ENCODE measurements at places on chromosomes 2 and 18.

DNA sequence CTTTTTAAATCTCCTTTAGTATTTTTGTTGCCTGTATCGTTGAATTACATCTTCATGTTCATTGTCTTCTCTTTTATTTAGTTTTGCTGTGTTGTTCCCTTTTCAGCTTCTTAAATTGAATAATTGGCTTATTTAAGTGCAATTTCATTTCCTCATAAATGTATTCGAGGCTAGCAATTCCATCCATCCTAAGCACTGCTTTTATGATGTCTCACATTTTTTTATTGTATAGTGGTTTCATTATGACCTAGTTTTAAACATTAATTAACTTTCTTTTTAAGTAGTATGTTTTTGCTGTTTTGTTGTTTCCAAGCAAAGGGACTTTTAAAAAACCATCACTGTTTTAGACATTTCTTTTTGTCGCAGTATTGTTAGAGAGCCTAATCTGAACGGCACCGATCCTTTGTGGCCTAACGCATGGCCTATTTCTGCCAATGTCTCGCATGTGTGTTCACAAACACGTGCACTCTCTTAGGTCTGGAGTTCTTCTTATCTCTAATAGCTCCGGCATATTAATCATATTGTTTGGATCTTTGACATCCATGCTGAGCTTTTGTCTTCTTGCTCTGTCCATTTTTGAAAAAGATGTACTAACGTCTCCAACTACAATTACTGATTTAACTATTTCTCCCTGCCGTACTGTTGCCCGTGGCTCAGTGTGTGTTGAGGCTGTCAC lies 59.6 kb upstream of the ZNF516 start:
- DNase-seq, result no peak

DNA sequence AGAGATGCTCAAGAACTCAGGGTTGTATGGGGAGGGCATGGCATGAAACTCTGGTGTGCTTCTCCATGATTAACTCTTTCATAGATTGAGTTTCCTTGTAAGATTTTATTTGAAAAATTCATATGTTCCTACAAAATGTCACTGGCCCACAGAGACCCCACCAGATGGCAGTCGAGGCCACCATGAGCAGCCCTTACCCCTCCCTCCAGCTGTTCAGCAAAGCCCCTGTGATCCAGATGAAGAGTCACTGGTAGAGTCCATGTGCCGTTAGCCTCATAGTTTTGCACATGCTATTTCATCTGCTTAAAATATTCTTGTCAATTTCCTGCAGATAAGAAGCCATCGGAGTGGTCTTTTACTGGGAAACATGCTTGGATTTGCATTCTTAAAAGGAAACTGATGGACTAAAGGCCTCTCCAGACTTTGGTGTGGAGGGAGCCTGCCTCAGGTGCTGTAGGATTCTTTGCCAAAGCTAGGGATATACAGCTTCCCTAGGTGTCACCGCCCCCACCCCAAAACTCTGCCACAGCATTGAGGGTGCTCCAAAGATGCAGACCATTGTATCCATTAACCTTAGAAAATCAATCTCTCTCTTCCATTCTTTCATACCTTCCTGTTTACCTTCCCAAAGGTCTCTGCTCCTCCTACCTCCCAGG lies 18.8 kb downstream of the ZNF385B start:
- DNase-seq, result no peak

DNA sequence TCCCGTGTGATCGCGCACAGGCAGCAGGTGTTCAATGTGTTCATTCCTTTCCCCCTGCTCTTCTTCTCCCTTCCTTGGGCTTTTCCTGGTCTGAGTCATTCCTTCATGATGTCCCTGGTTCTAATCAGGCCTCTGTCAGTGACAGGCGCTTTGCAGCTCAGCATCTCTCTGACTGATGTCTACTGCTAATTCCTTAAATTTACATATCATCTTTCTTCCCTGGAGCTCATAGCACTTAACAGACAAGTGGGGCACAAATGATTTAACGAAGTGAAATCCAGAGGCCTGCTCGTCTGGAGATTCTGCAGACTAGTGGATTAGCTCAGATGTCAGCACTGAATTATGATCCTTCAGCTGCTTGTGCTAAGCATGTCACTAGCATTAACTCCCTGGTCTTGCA lies 77.9 kb downstream of the NRP2 start:
- no peak for DNase-seq

- no peak for DNase-seq
Measured at GRCh38 chr2:15142069-15142689, 419.0 kb downstream of the NBAS start.

- DNase-seq, result no peak
Measured at GRCh38 chr2:204913312-204913711, 368.0 kb downstream of the PARD3B start.

DNA sequence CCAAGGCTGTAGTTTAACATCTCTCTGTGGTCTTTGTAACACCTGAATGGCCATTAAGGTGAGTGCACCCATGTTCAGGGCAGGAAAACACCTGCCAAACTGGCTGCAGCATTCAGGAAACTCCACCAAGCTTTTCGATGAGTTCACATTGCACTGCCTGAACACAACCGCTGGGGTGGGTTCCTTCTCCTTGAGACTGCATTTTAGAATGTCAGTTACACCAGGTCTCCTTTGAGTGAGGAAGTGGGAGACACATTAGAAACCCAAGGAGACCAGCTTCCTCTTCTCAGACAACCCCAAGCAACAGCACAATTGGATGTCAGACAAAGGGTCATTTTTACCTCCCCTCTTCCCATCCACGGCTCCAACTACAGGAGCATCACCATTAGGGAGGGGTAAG lies 35.2 kb downstream of the CYRIA start:
- DNase-seq, result no peak

GRCh38 chr18:49161627-49162026 lies 210.9 kb upstream of the SMAD7 start:
- DNase-seq, result peak; percentile 17

GRCh38 chr2:236945431-236946016 lies 140.2 kb upstream of the COPS8 start:
- DNase-seq, result no peak

DNA sequence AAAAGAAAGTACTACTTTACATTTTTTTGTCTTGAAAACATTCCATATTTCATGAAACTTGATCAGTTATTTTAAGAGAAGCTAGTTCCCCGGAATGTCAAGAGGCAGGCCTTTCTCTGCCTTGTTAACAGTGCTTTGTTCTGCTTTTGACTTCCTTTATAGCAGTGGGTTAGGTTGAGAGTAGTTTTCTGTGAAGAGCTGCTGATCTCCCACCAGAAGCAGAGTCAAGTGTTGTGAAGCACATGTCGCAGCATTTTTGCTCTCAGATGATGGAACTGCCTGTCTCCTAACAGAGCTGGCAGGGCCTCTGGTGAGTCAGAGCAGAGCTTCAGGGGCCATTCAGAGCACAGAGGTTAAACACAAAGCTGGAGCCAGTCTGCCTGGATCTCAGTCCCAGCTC lies 871.8 kb downstream of the SLC4A3 start:
- peak; percentile 80 for DNase-seq

GRCh38 chr2:12948961-12949353 lies 232.2 kb downstream of the TRIB2 start:
- DNase-seq, result no peak

- DNase-seq, result no peak
Measured at GRCh38 chr2:209380293-209380692, 43.6 kb upstream of the MAP2 start.

- no peak for DNase-seq
Measured at GRCh38 chr2:10594011-10594410, 95.8 kb downstream of the NOL10 start.

DNA sequence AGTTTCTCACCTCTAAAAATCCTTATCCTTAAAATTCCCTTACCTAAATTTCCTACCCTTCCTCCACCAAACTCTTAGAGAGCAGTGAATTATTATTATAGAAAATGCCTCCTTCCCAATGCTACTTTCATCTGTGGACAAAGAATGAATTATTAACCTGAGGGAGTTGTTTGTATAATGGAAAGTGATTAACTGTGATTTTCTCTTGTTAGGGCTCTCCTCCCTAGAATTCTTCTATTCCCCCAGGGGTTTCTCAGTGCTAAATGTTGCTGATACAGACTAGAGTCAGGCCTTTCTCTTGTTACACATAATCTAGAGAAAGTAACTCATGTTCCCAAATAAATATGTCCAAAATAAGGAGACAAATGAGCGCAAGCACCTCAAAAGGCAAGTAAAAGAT lies 23.3 kb downstream of the EPB41L5 start:
- DNase-seq, result no peak

- DNase-seq, result no peak
Measured at GRCh38 chr2:171883275-171883893, 10.7 kb downstream of the SLC25A12 start.

GRCh38 chr2:201906777-201907562 lies 100.6 kb downstream of the CDK15 start:
- DNase-seq, result no peak

- peak; percentile 67 for DNase-seq
Measured at GRCh38 chr2:236731767-236732580, 162.3 kb downstream of the ACKR3 start.

DNA sequence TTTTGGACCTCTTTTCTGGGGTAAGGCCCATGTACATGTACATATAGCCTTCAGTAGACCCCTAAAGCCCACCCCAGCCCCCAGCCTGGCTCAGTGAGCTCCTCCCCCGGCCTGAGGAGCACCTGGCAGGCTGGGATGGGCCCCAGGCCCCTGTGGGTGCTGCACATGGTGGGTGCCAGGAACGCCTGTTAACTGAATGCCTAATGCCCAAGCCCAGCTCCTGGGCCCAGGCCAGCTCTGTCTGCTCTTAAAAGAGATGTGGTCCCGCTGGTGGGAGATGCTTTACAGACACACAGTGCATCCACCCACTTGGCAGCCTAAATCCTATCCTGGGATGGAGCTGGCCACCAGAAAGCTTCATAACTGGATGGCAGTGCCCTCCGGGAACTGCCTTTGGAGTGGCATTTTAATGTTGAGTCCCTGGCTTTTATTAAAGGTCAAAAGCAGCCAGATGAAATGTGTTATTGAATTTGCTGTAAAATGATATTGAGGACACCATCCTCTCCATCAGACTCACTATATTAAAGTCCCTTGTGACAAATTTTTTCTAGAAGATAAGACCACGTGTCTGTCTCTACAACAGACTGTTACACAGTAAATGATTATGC lies 7.7 kb upstream of the OXER1 start:
- DNase-seq, result no peak

- peak; percentile 83 for DNase-seq
Measured at GRCh38 chr2:17851731-17852585, 26.5 kb upstream of the KCNS3 start.

DNA sequence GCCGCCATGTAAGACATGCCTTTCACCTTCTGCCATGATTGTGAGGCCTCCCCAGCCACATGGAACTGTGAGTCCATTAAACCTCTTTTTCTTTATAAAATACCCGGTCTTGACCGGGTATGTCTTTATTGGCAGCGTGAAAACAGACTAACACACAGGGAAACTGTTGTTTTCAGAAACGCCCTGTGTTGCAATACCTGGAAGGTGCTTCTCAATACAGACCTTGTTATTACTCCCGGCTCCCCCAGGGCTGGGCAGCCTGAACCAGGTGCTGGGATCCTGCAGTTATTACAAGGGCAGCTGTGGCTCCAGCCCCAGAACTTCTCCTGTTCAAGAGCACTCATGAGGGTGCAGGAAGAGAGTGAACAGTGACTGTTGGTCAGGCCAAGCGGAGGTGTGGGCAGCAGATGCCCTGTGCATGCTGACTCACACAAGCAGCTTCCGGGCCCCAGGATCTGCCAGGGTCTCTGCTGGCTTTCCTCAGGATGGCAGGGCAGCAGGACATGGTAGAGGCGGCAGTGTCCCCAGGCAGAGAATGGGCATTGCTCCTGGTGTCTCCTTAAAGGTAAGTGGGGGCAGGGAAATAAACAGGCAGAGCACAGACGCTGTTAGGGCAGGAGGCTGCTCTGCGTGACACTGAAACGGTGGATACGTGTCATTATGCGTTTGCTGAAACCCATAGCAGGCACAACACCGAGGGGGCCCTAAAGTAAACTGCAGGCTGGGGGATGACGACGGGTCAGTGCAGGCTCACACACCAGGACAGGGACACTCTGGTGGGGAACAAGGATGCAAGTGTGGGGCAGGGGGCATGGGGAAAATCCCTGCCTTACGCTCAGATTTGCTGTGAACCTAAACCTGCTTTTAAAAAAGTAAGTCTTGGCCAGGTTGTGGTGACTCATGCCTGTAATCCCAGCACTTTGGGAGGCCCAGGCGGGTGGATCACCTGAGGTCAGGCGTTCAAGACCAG lies 89.1 kb downstream of the NDUFA10 start:
- DNase-seq, result no peak

DNA sequence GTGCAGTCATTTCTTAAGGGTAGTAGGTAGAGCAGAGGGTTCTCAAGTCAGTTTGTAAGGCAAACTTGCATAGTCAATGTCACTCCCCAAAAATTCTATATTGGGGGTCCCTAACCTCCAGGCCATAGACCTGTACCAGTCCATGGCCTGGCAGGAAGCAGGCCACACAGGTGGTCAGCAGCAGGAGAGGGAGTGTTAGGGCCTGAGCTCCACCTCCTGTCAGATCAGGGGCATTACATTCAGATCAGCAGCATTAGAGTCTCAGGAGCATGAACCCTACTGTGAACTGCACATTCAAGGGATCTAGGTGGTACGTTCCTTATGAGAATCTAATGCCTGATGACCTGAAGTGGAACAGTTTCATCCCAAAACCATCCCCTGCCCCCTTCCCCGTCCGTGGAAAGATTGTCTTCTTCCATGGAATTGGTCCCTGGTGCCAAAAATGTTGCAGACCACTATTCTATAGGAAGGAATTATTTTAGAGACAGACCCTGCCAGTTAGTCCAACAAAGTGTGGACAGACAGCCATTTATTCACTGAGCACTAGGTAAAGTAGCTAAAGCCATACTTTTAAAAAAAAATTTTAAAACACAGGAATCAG lies 6.7 kb downstream of the COA5 start:
- peak; percentile 49 for DNase-seq

GRCh38 chr2:195594248-195594647 lies 62.8 kb upstream of the SLC39A10 start:
- DNase-seq, result no peak

- DNase-seq, result no peak
Measured at GRCh38 chr2:72961036-72961720, 43.9 kb downstream of the EMX1 start.

- no peak for DNase-seq
Measured at GRCh38 chr18:77804382-77804781, 554.7 kb downstream of the GALR1 start.

DNA sequence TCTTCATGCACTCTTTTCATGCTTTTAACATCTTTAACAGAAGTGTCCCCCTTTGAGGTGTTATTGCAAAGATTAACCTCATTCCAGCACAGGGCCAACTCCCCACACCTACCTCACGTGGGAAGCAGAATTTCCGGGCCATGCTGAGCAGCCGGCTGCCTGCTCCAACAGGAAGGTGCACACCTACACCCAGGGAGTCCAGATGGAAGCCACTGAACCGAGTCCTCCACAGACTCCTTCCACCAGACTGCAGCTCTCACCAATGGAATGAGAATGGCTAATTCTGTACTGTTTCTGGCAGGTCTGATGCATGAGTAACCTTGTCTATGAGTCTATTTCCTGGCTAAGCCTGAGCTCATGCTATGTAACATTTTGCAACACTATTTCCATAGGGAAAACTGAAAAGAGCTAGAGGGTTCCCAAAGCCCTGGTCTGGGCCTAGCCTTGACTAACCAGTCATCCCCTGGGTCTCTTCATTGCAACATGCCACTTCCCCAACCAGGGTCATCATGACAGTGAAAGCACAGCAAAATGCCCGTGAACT lies 11.0 kb downstream of the ERFE start:
- DNase-seq, result peak; percentile 92

Data from AG08395 (cell line).